Articular chondrocyte of knee joint (primary cell): ENCODE measurements at places on chromosomes 2 and 18. TPM values are rescaled to one million over a fixed set of nuclear protein-coding genes. Genes with fewer than 3 reads are reported as not detected.

RNF144A gene
- 18.4 and 18.9 TPM in 2 replicates for total RNA-seq

RAB1A gene
- 98.8 and 105 TPM in 2 replicates for total RNA-seq

OLA1 gene
- 94.0 and 111 TPM in 2 replicates for total RNA-seq

MC5R gene
- not detected in 2 replicates for total RNA-seq
